T-helper 17 cell (primary cell): ENCODE measurements at places on chromosomes 11 and 22. TPM values are rescaled to one million over a fixed set of nuclear protein-coding genes. Genes with fewer than 3 reads are reported as not detected.

The DUSP8 gene
- total RNA-seq: 79.5 TPM

The C11orf86 gene
- not detected for total RNA-seq

The OR5P2 gene
- total RNA-seq: not detected

The TPBGL gene
- total RNA-seq: 0.60 TPM

The KCNK7 gene
- total RNA-seq: 5.7 TPM

The MYO7A gene
- total RNA-seq: 0.57 TPM

The RASD2 gene
- total RNA-seq: 0.67 TPM

DNA sequence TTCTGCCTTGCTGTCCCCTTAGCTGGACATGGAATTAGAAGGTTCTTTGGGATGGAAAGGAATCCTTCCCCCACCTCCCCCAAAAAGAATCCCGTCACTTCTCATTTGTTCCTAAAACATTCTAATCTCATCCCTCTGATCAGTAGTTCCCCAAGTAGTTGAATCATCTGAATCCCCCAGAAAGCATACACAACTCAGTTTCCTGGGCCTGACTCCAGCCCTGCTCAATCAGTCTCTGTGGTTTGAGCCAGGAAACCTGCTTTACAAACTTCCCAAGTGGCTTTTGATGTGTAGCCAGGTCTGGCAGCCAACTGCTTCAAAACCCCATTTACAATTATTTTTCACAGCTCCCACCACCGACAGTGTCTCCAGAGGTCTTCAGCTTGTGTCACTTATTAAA lies 20.2 kb downstream of the C22orf31 start:
- no peak for DNase-seq
- no peak overlapping the region for H3K27ac ChIP-seq
- H3K4me3 ChIP-seq: no peak overlapping the region
- H3K27me3 ChIP-seq: no peaks in the 10 kb centered on the region

- H3K27ac ChIP-seq: no peak overlapping the region
- H3K4me1 ChIP-seq: no peaks in the 10 kb centered on the region
- H3K4me3 ChIP-seq: no peak overlapping the region
- no peaks in the 10 kb centered on the region for H3K36me3 ChIP-seq
- peaks cover 17% of the 10 kb centered on the region for H3K27me3 ChIP-seq
Observed at GRCh38 chr11:61639816-61640443, 40.3 kb upstream of the DAGLA start.

DNA sequence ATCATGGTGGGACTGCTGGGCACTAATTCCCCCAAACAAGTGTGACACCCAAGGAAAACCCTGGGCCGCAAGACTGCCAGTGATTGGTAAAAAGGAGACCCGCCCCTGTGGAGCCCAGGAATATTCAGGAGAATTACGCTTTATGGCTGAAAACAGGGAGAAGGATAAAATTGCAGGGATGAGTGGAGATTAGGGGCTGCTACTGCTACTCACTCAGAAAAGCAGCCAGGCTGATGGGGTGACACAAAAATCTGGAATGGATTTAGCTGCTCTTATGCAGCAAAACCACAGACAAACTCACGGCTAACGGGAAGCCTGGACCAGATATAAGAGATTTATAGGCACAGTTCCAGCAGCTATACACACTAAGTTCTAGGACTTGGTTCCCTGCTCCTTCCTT lies 4.4 kb upstream of the FBXO3 start:
- no peak overlapping the region for H3K4me3 ChIP-seq
- peaks cover 6% of the 10 kb centered on the region for H3K36me3 ChIP-seq
- peaks cover 28% of the 10 kb centered on the region for H3K27me3 ChIP-seq
- H3K27ac ChIP-seq: peak overlapping the region; percentile 19
- H3K4me1 ChIP-seq: peaks cover 12% of the 10 kb centered on the region

- H3K36me3 ChIP-seq: peaks cover 10% of the 10 kb centered on the region
- peak overlapping the region; percentile 71 for H3K4me3 ChIP-seq
- DNase-seq: peak; percentile 72
- peaks cover 43% of the 10 kb centered on the region for H3K4me1 ChIP-seq
- H3K27ac ChIP-seq: no peak overlapping the region
Observed at GRCh38 chr22:46803031-46803880, 40.8 kb downstream of the TBC1D22A start.

- H3K27ac ChIP-seq: no peak overlapping the region
- no peaks in the 10 kb centered on the region for H3K4me1 ChIP-seq
- H3K4me3 ChIP-seq: no peak overlapping the region
- no peaks in the 10 kb centered on the region for H3K27me3 ChIP-seq
- H3K36me3 ChIP-seq: no peaks in the 10 kb centered on the region
Observed at GRCh38 chr11:109728056-109728455, 306.1 kb downstream of the C11orf87 start.

- DNase-seq: no peak
- H3K27me3 ChIP-seq: peaks cover 14% of the 10 kb centered on the region
- no peak overlapping the region for H3K4me3 ChIP-seq
- H3K27ac ChIP-seq: no peak overlapping the region
Observed at GRCh38 chr11:116217441-116217840, 555.3 kb downstream of the BUD13 start.

DNA sequence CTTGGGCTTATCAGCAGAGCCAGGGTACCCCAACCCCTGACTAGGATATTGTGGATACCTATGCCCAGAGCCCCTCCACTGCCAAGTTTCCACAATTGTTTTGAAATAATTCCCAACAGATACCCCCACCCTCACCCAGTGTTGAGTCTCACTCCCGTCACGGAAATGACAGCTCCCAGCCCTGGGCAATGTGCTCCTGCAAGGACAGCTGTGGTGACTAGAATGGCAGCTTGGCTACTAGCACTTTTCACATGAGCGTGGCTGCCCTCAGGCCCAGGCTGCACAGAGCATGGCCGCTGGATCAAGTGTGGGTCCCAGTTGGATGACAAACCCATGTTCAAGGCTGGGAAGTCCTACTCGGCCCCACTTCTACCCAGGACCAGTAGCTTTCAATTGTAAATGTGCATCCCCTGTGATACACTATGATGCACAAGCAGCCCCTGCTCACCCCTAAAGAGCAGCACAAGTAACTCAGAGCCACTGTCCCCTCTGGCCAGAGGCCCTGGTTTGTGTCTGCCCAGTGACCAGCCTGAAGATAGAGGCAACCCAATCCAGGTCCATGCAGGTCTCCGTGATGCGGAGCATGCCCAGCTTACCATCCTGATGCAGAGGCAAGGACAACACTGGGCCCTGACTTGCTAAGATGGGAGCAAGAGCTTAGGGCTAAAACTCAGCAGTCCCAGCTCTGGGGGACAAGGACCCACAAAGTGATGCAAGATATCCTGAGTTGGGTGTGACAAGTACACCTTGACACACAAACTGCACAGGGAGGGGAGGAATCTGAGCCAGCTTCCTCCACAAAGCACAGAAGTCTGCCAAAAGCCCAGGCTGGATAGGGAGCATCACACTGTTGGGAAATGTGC lies 13.2 kb downstream of the KCNQ1OT1 start:
- peaks cover 10% of the 10 kb centered on the region for H3K4me1 ChIP-seq
- DNase-seq: no peak
- no peaks in the 10 kb centered on the region for H3K36me3 ChIP-seq
- H3K4me3 ChIP-seq: no peak overlapping the region
- no peak overlapping the region for H3K27ac ChIP-seq
- H3K27me3 ChIP-seq: no peaks in the 10 kb centered on the region

GRCh38 chr22:40221055-40221414 lies 43.3 kb downstream of the TNRC6B start:
- H3K36me3 ChIP-seq: peaks cover 6% of the 10 kb centered on the region
- H3K4me1 ChIP-seq: peaks cover 63% of the 10 kb centered on the region
- DNase-seq: no peak
- no peak overlapping the region for H3K4me3 ChIP-seq
- H3K27me3 ChIP-seq: no peaks in the 10 kb centered on the region

- no peak overlapping the region for H3K4me3 ChIP-seq
- no peak overlapping the region for H3K27ac ChIP-seq
- H3K4me1 ChIP-seq: no peaks in the 10 kb centered on the region
Observed at GRCh38 chr11:115919341-115920091, 415.3 kb upstream of the CADM1 start.

DNA sequence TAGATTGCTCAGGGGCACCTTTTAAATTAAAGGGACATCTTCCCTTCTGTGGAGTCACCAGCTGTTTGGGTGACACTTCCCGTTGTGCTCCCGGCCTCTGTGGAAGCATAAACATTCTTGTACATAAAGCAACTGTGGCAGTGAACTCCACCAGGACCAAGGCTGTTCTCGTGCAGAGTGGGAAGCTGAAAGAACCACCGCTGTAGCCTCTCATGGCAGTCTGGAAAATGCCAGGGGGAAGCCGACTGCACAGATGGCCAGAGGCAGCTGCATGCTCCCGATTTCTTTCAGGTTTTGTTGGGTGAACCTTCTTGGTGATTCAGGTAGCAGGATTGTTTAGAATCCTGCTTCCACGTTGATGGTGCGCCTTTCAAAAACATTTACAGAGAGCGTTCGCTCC lies 10.3 kb downstream of the UBASH3B start:
- peaks cover 3% of the 10 kb centered on the region for H3K36me3 ChIP-seq
- no peak for DNase-seq
- peaks cover 44% of the 10 kb centered on the region for H3K4me1 ChIP-seq
- no peaks in the 10 kb centered on the region for H3K27me3 ChIP-seq
- H3K27ac ChIP-seq: peak overlapping the region; percentile 61
